ENCODE measurements at places on chromosomes 1 and 21. TPM values are rescaled to one million over a fixed set of nuclear protein-coding genes. Genes with fewer than 3 reads are reported as not detected.

DNA sequence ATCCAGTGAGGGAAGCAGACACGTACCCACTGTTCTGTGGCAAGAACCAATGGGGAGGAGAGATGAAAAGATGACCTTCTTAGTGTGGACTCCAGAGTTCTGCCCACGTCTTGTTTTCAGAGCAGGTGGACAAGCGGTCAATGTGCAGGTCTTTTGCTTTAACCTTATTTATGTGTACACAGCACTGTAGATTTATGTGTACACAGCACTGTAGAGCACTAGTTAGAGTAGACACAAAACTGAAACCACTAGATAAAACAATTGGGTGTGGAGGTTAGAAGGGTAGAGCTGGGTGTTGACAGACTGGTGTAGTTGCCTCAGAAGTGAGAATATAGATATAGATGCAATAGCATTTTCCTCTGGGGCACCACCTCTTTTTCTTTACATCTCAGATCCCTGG is 150.0 kb downstream of the MAGI3 start:
- no peak for DNase-seq

- DNase-seq: no peak
These were observed 144.6 kb downstream of the PLPP3 start for GRCh38 chr1:56434740-56435139.

DNA sequence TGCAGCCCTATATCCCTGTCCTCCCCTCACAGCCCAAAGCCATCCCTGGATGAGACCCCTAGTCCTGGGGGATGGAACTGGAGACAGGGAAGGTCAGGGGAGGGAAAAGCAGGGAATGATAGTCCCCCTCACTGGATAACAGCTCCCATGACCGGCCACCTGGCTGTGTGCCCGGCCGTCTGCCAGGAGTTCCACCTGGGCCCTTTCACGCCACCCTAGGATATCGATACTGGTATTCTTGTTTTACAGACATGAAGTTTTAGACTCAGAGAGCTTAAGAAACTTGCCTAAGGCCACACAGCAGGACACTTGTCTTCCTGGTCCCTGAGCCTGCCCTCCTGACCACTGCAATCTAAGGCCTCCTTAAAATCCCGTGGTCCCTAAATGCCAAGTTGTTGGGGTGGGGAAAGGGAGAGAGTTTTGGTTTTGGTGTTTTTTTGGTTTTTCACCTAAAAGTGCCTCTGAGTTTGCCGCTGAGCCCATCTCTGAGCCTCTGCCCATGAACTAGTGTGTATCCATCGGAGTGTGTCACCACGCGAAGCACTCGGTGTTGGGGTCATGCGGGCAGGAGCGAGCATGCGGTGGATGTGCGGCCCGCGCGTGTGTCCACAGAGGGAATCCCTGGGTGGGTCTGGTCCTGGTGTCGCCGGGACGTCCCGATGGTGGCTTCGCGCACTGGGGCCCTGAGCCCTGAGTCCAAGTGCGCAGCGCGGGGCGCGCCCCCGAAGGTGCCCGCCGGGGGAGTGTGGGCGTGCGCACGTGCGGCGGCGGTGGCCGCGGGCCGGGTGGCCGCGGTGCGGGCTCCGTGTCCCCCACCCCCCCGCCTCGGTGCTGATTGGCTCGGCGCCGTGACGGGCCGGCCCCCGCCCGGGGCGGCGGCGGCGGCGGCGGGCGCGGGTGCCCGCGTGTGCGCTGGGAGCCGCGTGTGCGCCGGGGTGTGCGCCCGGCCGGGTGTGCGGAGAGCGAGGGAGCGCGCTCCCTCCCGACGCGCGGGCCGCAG is at the start of gene EPHA8:
EPHA8 (plus strand) TSS at position 906 of the 1,000 bp plus-strand sequence. CDS start 147 bp downstream, outside the sequence.
- DNase-seq: no peak

GRCh38 chr1:158147401-158147800 is 33.3 kb upstream of the CD1D start:
- no peak for DNase-seq

DNA sequence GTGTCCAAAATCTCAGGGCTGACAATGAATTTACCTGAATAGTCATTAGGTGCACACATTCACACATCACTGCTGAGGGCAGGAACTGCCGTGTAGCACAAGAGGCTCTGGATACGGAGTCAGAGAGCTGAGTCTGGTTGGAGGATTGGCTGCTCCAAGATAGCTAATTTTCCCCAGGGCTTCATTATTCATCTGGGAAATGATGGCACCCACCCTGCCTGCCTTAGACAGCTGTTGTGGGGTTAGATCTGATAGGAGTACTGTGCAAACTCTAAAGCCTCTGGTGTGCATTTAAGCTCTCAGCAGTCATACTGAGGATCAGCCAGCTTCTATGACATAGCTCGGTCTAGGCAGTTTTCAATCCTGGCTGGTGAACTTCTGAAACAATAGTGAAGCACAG is 67.0 kb downstream of the LMX1A start:
- no peak for DNase-seq

GRCh38 chr1:248045209-248045608 is 1.4 kb upstream of the OR2L3 start:
- no peak for DNase-seq

GRCh38 chr21:33751120-33751519 is 108.8 kb downstream of the ITSN1 start:
- no peak for DNase-seq

DNA sequence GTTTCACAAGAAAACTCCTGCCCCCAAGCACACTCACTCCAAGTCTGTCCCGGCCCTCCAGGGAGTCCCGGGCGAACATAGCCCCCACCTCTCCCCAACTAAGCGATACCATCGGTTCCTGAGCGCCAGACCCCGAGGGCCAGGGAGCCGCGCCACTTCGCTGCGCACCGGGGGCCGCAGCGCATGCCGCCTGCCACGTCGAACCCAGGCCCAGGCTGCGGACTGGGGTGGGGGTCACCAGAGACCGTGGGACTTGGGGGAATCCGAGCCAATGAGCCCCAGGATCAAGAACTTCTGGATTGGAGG is 801 bp downstream of the RSPO1 start:
- DNase-seq: no peak

DNA sequence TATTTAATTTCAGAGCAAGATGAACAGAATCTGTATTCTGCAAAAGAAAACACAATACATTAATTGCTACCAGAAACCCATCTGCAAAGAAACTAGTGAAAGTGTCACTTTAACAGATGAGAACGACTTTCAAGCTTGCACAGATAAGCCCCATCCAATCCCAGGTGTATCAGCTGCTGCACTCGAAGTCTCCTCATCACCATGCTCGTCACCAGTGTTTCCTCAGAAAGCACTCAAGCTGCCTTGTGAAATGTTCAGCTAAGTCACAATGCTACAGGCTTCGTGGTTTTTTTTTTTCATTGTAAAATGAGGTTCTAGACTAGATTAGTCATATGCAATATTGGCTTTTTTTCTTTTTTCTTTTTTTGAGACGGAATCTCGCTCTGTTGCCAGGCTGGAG is 3.3 kb upstream of the TOMM20 start:
- DNase-seq: no peak

DNA sequence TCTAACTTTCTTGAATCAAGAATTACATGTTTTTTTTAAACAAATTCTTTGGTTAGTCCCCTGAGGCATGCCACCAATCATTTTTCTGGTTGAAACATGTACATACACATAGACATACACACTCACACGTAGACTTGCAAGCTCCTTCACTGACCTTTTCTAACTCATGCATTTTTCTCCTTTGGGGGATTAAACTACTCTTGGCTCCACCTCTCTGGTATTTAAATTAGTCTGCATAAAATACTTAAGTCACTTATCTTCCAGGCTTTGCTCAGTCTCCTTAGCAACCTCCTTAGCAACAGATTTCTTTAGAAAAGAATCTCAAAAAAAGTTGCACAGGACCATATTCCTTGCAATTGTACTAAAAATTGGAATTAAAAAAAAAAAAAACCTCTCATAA is 440.9 kb upstream of the LRRC7 start:
- DNase-seq: no peak

DNA sequence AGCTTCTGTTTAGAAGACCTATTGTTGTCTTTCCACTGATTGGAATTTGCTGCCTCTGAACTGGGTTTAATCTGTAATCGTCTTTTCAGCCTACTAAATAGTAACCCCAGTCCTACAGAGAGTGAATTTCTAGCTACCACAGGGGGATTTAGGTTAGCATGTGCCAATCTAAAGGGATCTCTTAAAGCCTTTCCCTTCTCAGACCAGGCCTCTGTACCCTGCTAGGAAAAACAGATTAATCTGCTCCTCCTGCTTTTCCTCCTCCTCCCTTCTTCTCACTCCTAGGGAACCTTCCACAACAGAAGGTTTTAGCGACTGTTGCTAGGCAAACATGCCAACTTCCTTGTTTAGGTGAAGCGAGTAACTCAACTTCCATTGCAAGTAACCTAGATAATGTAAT is 1.3 kb upstream of the RC3H1 start:
- peak; percentile 23 for DNase-seq

DNA sequence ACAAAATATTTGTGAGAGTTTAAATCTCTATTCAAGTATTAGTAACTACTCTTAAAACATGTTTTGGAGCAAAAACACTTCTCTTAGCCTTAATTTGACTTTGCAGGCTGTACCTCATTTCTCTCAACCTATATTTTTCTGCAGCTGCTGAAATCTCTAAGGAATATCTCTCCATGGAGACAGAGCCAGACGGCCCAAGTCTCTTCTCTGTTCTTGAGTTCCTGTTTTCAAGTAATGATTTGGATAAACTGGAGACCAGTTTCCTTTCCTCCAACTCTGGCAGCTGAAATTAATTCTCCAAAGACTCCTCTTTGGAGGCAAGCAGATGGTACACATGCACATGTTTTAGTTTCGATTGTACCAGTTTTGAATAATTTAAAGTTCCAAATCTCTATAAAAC is 659.7 kb upstream of the NEGR1 start:
- no peak for DNase-seq

DPT gene
- polyA plus RNA-seq: 0.10 TPM

TTLL10 gene
- polyA plus RNA-seq: 0.71 TPM

PAPPA2 gene
- 64.4 TPM for polyA plus RNA-seq

HRNR gene
- 0.19 TPM for polyA plus RNA-seq

OSCP1 gene
- polyA plus RNA-seq: 20.5 TPM

FNDC10 gene
- polyA plus RNA-seq: 2.5 TPM

HOOK1 gene
- polyA plus RNA-seq: 68.5 TPM

SLC30A10 gene
- polyA plus RNA-seq: 0.08 TPM
